Esophagus squamous epithelium (tissue), 5 donors: ENCODE measurements at places on chromosomes 3 and 15.
A peak's percentile ranks its signal among the peaks of the same experiment; 100 is the strongest.

DNA sequence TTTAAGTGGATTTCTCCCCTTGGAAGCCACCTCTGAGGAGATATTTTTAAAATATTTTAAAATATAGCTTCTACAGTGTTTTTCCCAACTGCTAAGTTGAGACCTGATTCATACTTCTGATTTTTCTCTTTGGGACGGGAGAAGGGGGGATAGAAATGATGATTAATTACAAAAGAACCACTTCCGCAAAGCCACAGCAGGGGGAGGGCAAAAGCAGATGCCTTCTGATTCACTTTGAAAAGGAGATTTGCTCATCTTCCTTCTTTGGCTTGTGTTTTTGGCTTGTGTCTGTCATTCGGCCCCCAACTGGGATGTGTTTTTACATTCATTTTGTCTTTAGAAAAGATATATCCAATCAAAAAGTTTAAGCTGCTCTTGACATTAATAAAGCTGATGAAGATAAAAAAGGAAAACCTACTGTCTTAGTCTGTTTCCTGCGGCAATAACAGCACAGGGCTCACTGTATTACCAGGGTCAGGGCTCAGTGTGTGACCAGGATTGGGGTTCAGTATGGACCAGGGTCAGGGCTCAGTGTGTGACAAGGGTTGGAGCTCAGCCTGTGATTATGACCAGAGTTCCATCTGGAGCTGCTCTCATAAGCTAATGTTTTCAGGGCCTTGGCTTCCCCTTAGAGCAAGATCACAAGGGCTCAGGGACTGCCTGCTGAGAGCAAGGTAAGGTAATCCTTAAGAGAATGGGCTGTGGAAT is 223.2 kb downstream of the MTHFS start:
- no peak for DNase-seq

GRCh38 chr3:122578069-122578740 is 755 bp downstream of the PARP15 start:
- DNase-seq, result no peak

GRCh38 chr15:85457392-85457968 is 77.1 kb downstream of the AKAP13 start:
- no peak for DNase-seq

DNA sequence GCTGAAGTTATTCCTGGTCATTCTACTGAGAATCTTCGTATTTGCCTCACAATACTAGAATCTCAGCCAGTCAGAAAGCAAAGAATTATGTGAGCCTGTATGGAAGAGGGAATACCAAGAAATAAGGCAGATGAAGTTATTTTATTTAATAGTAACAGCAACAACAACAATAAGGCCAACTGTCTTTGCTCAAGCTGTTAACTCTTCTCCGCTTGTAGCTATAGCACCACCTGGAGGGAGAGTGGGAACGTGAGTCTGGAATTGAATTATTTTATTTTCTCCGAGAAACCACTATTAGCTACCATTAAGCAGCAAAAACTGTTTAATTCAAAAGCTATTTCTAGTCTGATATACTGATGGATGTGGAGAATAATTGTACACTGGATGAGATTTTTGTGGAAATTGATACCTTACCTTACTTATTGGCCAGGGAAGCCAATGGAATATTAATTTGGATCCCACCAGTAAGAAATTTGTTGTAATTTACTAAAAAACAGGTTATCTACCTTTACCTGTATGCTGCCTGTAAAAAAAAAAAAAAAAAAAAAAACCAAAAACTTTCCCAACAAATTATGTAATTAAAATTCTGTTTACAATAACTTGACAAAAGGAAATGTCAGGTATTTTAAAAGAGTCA is 50.1 kb downstream of the CALML4 start:
- no peak for DNase-seq

GRCh38 chr15:41304149-41304770 is 28.1 kb downstream of the OIP5 start:
- no peak for DNase-seq

- no peak for DNase-seq
Observed at GRCh38 chr15:40832903-40833302, 4.4 kb upstream of the PPP1R14D start.

DNA sequence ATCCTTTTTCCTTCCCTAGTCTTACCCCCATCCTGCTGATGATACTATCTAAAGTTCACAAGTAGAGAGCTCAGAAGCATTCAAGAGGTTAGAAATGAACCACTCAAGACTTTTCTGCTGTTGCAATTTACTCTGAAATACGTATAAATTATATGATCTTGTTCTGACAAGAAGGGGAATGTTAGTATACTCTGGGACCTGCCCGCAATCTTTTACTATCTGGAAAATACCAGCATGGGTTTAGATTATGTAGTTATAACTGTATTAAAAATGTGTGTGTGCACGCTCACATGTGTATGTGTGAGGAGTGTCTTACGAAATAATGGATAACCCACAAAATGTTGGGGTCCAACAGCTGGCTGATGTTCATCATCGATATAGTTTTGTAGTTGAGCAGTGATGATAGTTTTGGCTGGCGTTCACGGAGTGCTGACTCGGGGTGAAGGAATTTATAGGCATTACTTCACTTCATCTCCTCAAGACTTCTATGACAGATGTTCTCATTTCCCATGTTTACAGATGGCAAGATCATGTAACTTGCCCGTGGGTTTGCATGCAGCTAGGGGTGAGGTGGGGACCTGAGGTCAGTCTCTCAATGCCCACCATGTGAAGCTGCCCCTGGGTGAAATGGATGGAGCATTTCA is 297.5 kb upstream of the LYSMD4 start:
- DNase-seq, result no peak

GRCh38 chr15:40793216-40793989 is 13.5 kb upstream of the ZFYVE19 start:
- no peak for DNase-seq

DNA sequence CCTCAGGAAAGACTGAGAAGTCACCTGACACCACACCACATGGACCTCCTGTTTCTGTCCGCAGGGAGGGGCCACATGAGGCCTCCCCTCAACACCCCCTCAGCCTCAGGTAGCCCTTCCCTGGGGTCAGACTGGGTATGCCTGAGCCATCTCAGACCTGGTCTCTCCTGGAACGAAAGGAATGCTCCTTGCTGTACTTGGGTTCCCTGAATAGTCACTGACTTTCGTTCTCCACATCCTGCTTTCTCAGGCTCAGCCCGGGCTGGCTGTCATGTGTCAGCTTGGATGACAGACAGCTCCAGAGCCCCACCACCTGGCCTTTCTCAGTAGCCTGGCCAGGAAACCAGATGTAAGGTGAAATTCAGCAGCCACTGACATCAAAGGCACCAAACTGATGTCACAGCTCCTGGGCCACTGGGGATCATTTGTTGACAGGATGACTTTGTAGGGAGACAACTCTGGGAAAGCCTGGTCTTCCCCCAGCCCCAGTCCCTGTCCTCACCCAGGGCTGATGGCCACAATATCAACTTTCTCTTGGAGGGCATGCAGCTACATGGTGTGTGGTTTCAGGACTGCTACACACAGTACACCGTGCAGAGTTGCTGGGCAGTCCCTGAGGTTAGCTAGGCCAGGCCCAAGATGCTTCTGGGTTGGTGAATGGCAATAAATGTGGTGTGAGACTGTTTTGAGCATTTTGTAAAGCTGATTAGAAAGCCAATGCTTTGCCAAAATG is 141.4 kb upstream of the MRPS22 start:
- DNase-seq, result no peak

- DNase-seq, result no peak
Observed at GRCh38 chr15:51223771-51224229, 114.6 kb downstream of the CYP19A1 start.

GRCh38 chr15:75814794-75815193 is 28.5 kb upstream of the UBE2Q2 start:
- no peak for DNase-seq

GRCh38 chr3:121749276-121750086 is at the start of gene GOLGB1:
Gene GOLGB1 (minus strand): TSS chr3:121749741. CDS start chr3:121730971, 18,770 bp downstream.
- DNase-seq, result peak; percentile 87

DNA sequence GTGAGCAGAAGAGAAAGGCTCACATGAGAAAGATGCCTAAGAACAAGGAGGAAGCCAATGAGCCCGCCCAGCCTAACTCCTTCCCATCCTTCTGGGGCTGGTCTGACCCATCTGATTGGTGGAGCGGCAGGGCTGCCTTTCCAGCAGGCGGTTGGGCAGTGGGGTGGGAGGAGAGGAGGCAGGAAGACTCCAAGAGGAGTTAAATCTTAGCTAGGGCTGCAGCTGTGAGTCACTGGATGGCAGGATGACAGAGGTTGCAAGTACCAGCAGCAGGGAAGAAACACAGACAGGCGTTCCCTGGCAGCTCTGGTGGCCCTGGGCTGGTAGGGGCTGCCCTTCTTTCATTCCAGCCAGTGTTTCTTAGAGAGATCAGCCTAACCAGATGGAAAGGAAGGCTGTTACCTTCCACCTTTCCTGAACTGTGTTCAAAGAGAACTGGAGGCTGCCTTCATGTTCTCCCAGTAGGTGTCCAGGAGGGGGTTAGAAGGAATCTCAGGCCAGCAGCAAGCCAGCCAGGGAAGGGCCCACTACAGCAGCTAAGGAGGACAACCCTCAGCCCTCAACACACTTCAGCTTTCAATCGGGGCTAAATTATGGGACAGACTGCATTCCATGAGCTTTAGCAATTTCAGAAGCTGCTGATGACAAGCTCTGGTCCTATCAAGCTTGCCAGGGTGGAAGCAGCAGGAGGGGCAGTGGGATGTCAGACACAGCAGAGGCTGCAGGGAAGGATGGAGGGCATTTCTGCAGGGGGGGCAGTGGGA is 50.3 kb downstream of the CHSY1 start:
- peak; percentile 22 for DNase-seq

- no peak for DNase-seq
Observed at GRCh38 chr15:49492830-49493229, 69.8 kb downstream of the FGF7 start.

- DNase-seq, result no peak
Observed at GRCh38 chr15:43251871-43252250, 14.9 kb downstream of the TGM5 start.

DNA sequence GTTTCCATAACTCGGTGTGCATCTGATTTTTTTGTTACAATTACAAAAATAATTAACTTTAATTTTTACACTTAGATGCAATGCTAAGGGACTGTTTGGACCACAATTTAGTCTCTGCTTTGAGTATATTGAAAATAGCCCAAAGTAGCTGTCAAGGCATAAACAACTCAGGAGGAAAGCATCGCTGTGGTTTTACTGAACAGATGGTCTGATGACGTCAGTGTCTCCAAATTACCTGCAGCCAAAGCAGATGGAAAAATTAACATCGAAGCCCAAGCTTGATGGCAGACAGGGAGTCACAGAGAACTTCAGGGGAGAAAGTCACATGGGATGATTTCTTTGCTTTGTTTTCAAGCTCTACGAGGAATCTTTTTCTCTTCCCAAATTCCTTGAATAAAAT is 83.1 kb upstream of the PLCL2 start:
- DNase-seq, result no peak

DNA sequence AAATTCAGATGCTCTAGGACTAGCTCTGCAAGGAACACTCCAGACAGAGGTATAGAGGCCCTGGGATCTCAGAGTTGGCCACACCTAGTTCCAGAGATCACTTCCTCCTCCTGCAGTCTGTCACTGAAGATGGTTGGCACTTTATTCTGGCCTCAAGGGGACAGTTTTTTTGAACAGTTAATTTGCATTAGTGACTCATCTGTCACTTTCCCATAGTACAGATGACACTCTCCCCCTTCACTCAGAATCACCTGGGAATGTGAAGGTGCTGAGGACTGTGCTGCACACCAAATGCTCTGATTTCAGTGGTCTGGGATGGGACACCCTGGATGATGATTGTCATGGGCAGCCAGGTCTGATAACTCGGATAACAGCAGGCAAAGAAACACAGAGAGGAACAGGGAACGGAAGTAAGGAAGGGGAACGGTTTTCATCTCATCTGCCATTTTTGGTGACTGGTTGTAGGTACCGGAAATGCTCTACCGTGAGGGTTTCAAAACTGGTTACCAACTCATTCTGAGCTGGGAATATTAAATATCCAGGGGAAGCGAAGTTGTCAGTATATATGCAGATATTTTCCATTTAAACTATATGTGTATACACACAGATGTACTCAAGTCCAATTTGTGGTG is 232.5 kb upstream of the ST8SIA2 start:
- DNase-seq, result no peak

DNA sequence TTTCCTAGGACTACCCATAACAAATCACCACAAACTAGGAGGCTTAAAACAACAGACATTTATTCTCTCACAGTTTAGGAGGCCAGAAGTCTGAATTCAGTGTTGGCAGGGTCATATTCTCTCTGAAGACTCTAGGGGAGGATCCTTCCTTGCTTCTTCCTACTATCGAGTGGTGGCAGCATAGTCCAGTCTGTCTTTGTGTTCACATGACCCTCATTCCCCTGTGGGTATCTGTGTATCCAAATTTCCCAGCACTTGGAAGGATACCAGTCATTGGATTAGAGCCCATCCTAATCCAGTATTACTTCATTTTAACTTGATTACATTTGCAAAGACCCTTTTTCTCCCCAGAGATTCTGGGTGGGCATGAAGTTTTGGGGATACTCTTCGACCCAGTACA is 63.8 kb downstream of the GMPS start:
- no peak for DNase-seq

- DNase-seq, result no peak
Observed at GRCh38 chr3:73478858-73479257, 145.9 kb downstream of the PDZRN3 start.

- DNase-seq, result no peak
Observed at GRCh38 chr15:71810256-71811035, at the start of gene NR2E3. Gene NR2E3 (plus strand): TSS chr15:71810554. CDS start chr15:71810744, 190 bp downstream.

DNA sequence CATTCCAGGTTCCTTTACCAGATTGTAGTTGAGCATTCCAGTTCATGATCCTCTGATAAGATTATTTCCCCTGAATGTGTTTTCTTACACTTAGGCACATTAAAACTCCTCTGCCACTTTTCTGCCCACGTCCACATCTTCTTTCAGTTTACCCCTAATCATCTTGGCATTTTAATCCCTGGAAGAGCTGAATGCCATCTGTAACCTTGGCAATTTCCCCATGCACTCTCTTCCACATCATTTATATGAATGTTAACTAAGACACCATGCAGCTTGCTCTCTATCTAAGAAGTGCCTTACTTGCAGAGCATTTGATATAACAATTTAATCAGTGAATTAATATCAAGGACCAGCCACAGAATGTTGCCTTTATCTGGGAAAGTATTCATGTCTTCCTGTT is 25.8 kb downstream of the TIMP4 start:
- no peak for DNase-seq

GRCh38 chr3:120506076-120506827 is 55.5 kb upstream of the FSTL1 start:
- DNase-seq, result no peak

DNA sequence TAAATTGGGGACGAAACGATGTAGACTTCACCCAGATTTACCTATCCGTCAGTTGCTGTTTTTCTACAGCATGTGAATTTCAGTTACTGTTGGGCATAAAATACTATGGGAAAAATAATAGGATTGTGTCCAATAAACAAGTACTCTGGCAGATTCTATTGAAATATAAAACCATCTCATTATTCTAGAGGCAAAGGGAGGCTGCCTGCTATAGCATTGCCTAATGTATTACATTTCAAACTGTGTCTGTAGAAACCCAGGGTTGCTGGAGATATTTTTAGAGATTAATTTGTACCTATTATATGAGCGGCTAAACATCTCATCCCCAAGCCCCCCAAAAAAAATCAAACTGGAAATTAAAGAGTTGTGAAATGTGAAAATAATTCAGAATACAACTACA is 159.6 kb upstream of the IL12A start:
- no peak for DNase-seq

- no peak for DNase-seq
Observed at GRCh38 chr15:71945012-71945411, 134.7 kb downstream of the NR2E3 start.

- DNase-seq, result no peak
Observed at GRCh38 chr3:14758297-14758696, 60.5 kb upstream of the FGD5 start.
